Cortex of kidney (tissue), 1 donor: ENCODE measurements at places on chromosomes 7 and 10.

DNA sequence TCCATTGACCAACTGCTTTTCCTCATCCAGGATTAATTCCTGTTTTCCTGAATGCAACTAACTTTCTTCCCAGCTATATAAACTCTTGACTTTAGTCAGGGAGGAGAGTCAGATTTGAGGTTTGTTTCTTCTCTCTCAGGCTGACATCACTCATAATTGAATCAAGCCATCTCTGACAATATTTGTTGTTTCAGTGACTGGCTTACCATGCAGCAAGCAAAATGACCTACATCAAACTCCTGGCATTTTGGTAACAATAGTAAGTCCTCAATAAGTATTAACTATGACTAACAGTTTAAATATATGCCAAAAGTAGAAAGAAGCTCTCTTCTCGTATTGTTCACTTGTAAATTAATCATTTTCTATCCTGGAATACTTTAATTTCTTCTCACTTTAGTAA lies 625.7 kb upstream of the KCND2 start:
- no peak for DNase-seq

- DNase-seq, result no peak
Observed at GRCh38 chr7:20226860-20227259, 9.7 kb upstream of the MACC1 start.

DNA sequence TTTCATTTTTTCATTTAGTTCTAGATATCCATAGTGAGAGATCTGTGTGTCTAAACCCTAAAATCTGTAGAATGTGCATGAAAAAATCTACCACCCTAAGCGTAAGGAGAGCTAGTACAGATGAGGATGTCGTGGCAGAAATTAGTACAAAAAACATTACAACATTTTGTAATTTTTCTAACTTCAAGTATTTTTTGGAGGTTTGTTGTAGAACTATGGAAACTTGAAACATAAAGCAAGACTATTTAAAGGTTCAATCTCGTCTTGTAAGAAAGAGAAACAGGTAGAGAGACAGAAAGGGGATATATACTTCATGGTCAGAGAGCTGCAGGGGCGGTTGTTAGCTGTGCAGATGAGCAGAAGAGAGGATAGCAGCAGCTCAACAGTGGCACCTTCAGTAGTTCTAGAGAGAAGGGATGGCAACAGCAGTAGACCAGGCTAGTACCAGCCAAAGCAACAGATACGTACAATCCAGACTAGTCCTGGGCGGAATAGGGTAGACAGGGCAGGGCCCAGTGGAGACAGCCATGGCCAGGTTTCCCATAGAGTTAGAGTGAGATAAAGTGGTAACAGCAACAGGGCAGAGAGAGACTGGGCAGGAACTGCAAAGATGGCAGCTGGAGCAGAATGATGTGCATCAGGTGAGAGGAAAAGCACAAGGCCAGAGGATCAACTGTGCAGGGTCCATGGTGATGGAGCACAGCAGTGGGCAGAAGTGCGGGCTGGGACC lies 145.2 kb downstream of the FRMD4A start:
- no peak for DNase-seq

DNA sequence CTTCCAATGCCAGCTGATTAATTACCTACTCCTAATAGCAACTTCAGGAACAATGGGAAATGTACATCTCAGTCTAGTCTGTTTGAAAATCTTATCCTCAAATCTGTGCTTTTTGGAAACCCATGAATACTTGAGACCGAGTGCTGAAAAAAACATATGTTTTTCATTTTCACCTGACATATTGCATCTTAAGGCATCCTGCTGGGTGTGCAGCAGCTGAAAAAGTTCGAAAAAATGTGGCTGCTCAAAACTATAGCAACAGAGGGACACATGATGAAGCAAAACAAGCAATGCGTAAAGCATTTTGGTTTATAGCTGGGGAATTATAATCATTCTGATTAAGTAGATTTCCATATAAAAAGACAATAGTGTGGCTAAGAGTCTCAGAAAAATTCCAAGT lies 218.0 kb downstream of the CREB5 start:
- no peak for DNase-seq

GRCh38 chr7:37952240-37952639 lies 31.8 kb downstream of the EPDR1 start:
- DNase-seq, result no peak

- DNase-seq, result no peak
Observed at GRCh38 chr7:117873310-117874190, at the start of gene CTTNBP2. TSS of gene CTTNBP2 (minus strand) at chr7:117873441. CDS start at chr7:117873415, 26 bp downstream.

DNA sequence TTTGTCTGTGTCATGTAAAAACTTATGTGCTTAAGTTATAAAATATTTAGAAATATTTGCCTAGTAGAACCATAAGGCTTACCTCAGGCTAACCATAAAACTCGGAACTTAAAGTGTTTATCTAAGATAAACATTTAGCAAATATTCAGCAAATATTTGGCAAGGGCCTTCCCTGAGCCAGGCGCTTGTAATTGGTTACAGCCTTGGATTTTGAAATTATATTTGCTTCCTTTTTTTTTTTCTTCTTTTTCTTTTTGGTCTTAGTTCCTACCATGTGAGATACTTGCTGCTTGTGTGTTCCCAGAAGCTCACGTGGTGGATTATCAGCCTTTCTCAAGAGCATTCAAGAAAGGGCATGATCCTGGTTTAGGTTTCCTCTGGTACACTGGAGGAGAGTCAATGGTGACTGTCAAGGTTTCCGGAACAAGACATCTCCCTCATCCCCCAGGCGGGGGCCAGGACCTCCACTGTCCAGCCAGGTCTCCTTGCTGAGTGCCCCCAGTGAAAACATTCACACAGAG lies 5.2 kb upstream of the BRI3 start:
- DNase-seq, result no peak

DNA sequence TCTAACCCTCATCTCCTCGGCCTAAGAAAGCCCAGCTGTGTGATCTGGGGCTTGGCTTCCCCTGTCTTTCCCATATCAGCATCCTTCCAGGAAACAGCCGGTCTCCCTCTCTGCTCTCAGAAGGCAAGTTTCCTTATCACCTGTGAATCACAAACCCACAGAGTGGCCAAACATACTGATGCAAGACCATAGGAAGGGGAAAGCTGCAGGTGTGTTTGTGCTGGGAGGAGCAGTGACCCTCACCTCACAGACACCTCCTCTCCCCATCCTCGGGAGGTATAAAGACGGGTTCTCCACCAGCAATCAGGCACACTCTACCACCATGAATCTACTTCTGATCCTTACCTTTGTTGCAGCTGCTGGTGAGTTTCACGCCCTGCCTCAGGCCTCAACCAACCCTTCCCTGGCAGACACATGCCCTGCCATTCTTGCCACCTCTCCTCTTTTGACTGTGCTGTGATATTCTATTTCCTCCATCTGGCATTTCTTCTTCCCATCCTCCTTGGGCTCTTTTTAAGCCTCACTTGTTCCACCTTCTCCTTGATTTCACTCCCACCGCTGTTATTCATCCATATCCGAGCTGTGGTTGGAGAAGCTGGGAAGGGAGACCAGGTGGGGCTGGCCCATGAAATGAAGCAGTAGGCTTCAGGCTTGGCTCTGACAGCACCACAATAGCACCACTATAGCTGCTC lies at the start of gene PRSS2:
PRSS2 (plus strand) TSS at position 310 of the 692 bp plus-strand sequence; CDS start at position 323, 13 bp downstream.
- no peak for DNase-seq

DNA sequence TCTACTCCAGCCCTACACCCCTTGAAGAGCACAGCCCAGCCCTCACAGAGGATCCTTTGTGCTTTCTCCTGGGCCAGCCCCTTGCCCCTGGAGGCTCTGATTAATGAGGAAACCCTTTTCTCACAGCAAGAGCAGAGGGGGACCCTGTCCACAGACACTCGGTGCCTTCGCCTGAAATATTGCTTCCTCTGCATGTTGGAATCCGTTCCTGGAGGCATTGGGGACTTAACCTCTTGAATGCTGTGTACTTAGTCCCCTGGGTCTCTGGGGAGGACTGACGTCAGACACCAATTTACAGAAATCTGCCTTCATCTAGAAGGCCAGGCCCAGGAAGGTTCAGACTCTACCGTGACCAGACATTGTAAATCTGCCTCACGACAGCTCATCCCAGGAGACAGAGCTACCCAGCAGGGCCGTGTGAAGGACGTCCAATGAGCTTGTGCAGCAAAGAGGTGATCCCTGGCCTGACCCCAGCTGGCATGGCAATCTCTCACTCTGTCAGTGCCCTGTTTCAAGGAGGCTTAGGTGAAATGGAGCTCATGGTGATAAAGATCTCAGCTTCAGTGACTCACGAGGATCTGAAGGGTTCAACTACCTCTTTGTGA lies 8.1 kb upstream of the TMEM72 start:
- no peak for DNase-seq

GRCh38 chr7:47198159-47198558 lies 383.8 kb downstream of the TNS3 start:
- no peak for DNase-seq
